ENCODE measurements at places on chromosomes 2 and 18. TPM values are rescaled to one million over a fixed set of nuclear protein-coding genes. Genes with fewer than 3 reads are reported as not detected.

Gene VWC2L
- total RNA-seq: not detected

Gene MBD1
- 56.5 TPM for total RNA-seq

Gene ACAA2
- 92.3 TPM for total RNA-seq

Gene DPYSL5
- total RNA-seq: 0.63 TPM

Gene NABP1
- total RNA-seq: 33.8 TPM

Gene KRTCAP3
- 10.0 TPM for total RNA-seq

Gene ABCA12
- total RNA-seq: 3.0 TPM

Gene GALNT5
- total RNA-seq: 2.0 TPM

Gene UGT1A4
- total RNA-seq: 0.07 TPM

Gene ZAP70
- not detected for total RNA-seq

Gene MARCHF4
- 6.9 TPM for total RNA-seq

Gene PDK1
- total RNA-seq: 33.3 TPM

Gene IGFBP5
- 111 TPM for total RNA-seq

Gene CCDC74A
- 22.7 TPM for total RNA-seq

Gene STK17B
- 15.8 TPM for total RNA-seq

Gene TIA1
- 58.0 TPM for total RNA-seq

Gene SLC19A3
- 0.29 TPM for total RNA-seq

Gene WDSUB1
- total RNA-seq: 5.4 TPM

Gene TBR1
- total RNA-seq: not detected
